ENCODE measurements at places on chromosomes 1 and 21. TPM values are rescaled to one million over a fixed set of nuclear protein-coding genes. Genes with fewer than 3 reads are reported as not detected.

Gene NBPF14
- polyA plus RNA-seq = 5.5 TPM

Gene KLF18
- not detected for polyA plus RNA-seq

Gene NPR1
- polyA plus RNA-seq = 3.3 TPM

Gene CLDN17
- polyA plus RNA-seq = not detected

Gene MFSD2A
- polyA plus RNA-seq = 16.1 TPM

Gene TRIM17
- 1.4 TPM for polyA plus RNA-seq

Data from GM23338 (cell line).